ENCODE measurements at places on chromosomes 6 and 20. TPM values are rescaled to one million over a fixed set of nuclear protein-coding genes. Genes with fewer than 3 reads are reported as not detected.

GRIK2 gene
- not detected for total RNA-seq

NOX3 gene
- not detected for total RNA-seq

DDAH2 gene
- 4.8 TPM for total RNA-seq

SPATS1 gene
- not detected for total RNA-seq

C20orf204 gene
- total RNA-seq, result 5.5 TPM

NEURL2 gene
- total RNA-seq, result 2.4 TPM

FYN gene
- 331 TPM for total RNA-seq

CNKSR3 gene
- not detected for total RNA-seq

SMLR1 gene
- not detected for total RNA-seq

PIM1 gene
- total RNA-seq, result 153 TPM

DNA sequence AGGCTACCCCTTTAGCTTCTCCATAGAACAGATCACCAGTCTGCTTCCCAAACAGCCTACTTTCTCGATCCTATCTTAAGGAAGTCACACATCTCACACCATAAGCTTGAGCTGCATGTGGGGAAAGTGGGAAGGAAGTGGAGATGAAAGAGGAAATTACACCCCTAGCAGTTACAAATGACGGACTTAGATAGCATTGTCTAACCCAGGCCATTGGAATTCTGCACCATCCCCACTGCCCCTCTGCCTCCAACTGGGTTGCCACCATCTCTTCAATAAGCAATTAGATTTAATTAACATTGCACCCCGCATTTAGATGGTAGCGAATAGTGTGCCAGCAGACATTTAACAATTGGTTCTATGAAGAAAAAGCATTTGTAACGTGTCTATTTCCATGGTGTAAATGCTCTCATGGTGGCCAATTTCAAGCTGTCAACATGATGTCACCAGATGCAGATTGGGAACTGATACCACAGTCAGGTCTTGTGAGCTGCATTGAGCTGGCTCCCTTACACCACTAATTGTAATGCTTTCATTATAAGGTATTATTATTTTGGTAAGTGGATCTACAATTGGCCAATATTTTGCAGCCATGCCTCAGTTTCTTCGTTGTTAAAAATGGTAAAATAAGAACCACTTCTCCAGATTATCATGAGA is 124.7 kb downstream of the CD24 start:
- H3K27me3 ChIP-seq, result peaks cover 2% of the 10 kb centered on the region
- no peak overlapping the region for H3K4me3 ChIP-seq
- H3K36me3 ChIP-seq, result no peaks in the 10 kb centered on the region

GRCh38 chr20:58349570-58349969 is 39.5 kb upstream of the VAPB start:
- no peak for DNase-seq
- no peak overlapping the region for H3K4me3 ChIP-seq
- H3K27me3 ChIP-seq, result no peaks in the 10 kb centered on the region
- peaks cover 47% of the 10 kb centered on the region for H3K36me3 ChIP-seq
- H3K27ac ChIP-seq, result no peak overlapping the region

DNA sequence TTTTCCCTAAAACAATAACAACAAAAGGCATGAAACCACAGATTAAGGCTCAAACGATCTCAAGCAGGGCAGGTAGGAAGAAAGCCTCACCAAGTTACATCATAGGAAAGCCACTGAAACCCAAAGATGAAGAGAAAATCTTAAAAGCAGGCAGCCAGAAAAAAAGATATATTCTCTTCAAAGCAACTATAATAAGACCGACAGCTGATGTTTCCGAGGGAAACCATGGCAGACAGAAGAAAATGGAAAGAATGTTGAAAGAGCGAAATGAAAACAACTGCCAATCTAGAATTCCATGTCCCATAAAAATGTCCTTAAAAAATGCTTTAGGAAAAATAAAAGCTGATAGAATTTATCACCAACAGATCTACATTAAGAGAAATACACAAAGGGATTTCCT is 161.5 kb upstream of the THBS2 start:
- no peaks in the 10 kb centered on the region for H3K36me3 ChIP-seq
- H3K4me1 ChIP-seq, result no peaks in the 10 kb centered on the region
- no peaks in the 10 kb centered on the region for H3K27me3 ChIP-seq
- DNase-seq, result no peak

GRCh38 chr6:130494729-130495128 is 128.9 kb downstream of the TMEM200A start:
- peaks cover 12% of the 10 kb centered on the region for H3K36me3 ChIP-seq
- no peak for DNase-seq
- peaks cover 6% of the 10 kb centered on the region for H3K4me1 ChIP-seq
- H3K27ac ChIP-seq, result no peak overlapping the region

DNA sequence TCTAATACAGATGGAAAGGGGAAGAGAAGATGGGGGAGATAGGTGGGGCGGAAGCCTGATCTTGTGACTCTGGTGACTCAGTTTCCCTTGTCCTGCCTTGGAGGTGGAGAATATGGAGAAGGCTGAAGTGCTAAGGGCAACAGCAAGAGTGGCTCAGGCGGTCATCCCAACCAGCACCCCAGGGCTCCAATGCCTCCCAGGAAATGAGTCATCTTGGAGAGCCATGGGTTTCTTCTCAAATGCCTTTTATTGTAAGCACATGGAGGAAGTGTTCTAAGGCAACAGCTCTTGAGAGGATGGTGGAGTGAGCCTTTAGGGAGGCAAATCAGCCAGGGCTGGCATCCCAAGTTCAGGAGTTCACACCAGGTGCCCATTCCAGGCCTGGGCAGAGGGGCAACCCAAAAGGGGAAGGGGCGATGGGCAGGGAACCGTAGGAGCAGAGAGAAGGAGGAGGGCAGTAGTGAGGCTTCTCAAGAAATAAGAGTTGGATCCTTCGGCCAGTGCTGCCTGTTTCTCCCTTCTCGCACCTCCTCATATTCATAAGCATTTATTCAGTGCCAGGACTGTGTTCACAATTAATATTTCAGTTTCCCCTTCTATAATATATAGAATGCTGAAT is 13.2 kb upstream of the AHCY start:
- H3K27ac ChIP-seq, result no peak overlapping the region
- H3K27me3 ChIP-seq, result peaks cover 22% of the 10 kb centered on the region
- H3K4me1 ChIP-seq, result peaks cover 14% of the 10 kb centered on the region

GRCh38 chr20:47281376-47281775 is 75.1 kb downstream of the ZMYND8 start:
- H3K4me3 ChIP-seq, result no peak overlapping the region
- no peak for DNase-seq
- peaks cover 56% of the 10 kb centered on the region for H3K36me3 ChIP-seq

- H3K4me3 ChIP-seq, result no peak overlapping the region
- peaks cover 5% of the 10 kb centered on the region for H3K4me1 ChIP-seq
- H3K27me3 ChIP-seq, result no peaks in the 10 kb centered on the region
- no peak overlapping the region for H3K27ac ChIP-seq
- DNase-seq, result no peak
Observed at GRCh38 chr6:56664029-56664428, 21.3 kb upstream of the DST start.

DNA sequence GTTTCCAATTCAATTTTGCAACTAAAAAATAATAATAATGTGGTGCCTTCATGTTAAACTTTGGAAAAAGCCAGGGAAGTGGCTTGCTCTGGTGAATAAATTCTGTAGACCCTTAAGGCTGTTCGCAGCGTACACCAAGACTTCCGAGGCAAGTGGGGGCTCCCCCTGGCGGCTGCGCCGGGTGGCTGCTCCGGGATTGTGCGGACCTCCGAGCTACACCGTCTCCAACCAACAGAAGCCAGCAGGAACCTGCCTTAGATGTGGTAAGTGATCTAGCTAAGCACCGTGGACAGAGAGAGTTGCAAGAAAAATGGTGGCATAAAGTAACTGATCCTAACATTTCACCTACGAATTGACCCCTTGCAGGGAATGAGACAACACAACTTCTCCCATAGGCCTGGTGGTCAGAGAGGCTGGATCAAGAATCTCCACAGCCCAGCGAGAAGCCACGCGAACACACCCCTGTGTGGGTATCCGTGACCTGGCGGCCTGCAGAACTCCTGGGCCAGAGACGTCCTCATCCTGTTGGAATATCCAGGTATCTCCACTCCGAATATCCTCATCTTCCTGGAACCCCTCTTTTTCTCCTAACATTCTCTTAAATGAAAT is 69.6 kb downstream of the TBXT start:
- H3K27me3 ChIP-seq, result peaks cover 20% of the 10 kb centered on the region
- peak; percentile 83 for DNase-seq
- H3K4me1 ChIP-seq, result peaks cover 2% of the 10 kb centered on the region

DNA sequence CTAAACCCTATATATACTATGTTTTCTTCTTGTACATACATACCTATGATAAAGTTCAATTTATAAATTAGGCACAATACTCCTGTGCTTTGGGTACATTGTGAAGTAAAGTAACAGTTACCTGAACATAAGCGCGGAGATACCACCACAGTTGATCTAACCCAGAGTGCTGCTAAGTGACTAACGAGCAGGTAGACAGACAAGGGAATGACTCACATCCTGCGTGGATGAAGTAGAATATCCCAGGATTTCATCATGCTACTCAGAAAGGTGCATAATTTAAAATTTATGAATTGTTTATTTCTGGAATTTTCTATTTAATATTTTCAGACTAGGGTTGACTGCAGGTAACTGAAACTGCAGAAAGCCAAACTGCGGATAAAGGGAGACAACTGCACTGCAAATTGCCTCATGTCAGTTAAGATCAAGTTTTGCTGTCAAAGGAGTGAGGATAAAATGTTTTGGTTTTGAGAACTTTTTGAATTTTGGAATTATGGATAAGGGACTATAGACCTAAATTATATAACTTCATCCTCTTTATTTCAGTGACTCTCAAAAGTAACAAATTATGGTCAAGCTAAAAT is 14.4 kb downstream of the MKKS start:
- H3K4me1 ChIP-seq, result no peaks in the 10 kb centered on the region
- DNase-seq, result no peak
- no peaks in the 10 kb centered on the region for H3K27me3 ChIP-seq
- peaks cover 12% of the 10 kb centered on the region for H3K36me3 ChIP-seq
- H3K4me3 ChIP-seq, result no peak overlapping the region

DNA sequence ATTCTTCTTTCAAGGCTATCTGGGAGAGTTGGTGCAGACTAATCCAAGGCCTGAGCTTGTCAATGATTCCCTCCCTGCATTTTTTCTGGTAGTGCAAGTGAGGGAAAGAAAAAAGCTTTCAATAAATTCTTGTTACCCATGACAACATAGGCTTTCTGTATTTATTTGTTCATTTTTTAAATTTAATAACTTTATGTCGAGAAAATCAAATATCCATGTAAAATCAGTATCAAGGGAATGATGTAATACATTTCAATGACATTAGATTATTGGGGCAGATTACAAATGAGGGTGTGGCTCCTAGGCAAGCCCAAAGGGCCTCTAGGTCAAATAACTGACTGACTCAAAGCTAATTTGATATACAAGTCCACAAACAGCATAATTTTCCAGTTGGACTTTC is 104.0 kb downstream of the GJA1 start:
- no peak for DNase-seq
- no peaks in the 10 kb centered on the region for H3K36me3 ChIP-seq
- H3K4me1 ChIP-seq, result no peaks in the 10 kb centered on the region
- H3K27ac ChIP-seq, result no peak overlapping the region

- H3K27ac ChIP-seq, result no peak overlapping the region
- no peak overlapping the region for H3K4me3 ChIP-seq
- no peaks in the 10 kb centered on the region for H3K27me3 ChIP-seq
- H3K36me3 ChIP-seq, result peaks cover 8% of the 10 kb centered on the region
- H3K4me1 ChIP-seq, result no peaks in the 10 kb centered on the region
Observed at GRCh38 chr6:100504786-100505737, 40.3 kb upstream of the SIM1 start.

- H3K36me3 ChIP-seq, result no peaks in the 10 kb centered on the region
- H3K4me1 ChIP-seq, result peaks cover 3% of the 10 kb centered on the region
- no peak for DNase-seq
- no peak overlapping the region for H3K4me3 ChIP-seq
- no peak overlapping the region for H3K27ac ChIP-seq
Observed at GRCh38 chr20:15154070-15154469, 816.7 kb upstream of the FLRT3 start.

- H3K27me3 ChIP-seq, result peaks cover 8% of the 10 kb centered on the region
- H3K27ac ChIP-seq, result no peak overlapping the region
- no peak overlapping the region for H3K4me3 ChIP-seq
- no peaks in the 10 kb centered on the region for H3K36me3 ChIP-seq
- no peak for DNase-seq
Observed at GRCh38 chr6:167287513-167288048, 3.5 kb upstream of the UNC93A start.

GRCh38 chr20:6692566-6693173 is 74.8 kb upstream of the BMP2 start:
- no peaks in the 10 kb centered on the region for H3K27me3 ChIP-seq
- no peak for DNase-seq
- no peak overlapping the region for H3K27ac ChIP-seq

DNA sequence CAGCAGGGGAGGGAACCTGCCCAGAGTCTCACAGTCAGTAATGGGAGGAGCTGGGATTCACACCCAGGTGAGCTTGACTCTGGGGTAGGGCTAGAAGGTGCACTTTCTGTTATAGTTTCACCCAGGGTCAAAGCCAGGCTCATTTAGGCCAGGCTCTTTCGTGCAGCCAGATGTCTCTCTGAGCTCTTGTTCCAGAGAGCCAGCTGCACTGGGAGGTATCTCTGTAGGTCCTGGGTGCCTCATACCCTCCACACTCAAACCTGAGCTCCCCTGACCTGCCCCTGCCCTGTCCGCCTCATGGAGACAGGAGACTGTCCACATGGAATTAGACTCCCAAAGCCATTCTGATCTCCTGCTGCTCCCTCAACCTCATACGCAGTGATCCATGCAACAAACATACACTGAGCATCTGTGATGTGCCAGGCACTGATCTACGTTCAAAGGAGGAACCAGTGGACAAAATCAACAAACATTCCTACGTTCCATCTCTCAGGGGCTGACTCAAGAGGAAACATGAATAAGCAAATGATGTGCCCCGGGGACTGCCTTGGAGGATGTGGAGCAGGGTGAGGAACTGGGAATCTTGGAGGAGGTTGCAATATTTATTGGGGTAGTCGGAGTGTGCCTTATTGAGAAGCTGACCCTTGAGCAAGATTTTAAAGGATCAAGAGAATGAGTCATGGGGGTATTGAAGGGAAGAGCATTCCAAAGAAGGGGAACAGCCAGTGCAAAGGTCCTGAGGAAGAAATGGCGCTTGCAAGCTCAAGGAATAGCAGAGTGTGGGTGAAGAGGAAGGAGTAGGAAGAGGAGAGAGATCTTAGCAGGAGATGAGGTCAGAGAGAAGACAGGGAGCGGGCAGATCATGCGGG is 71.3 kb upstream of the TOX2 start:
- DNase-seq, result no peak
- H3K36me3 ChIP-seq, result no peaks in the 10 kb centered on the region
- peaks cover 58% of the 10 kb centered on the region for H3K4me1 ChIP-seq

GRCh38 chr6:33427585-33428223 is 7.8 kb downstream of the SYNGAP1 start:
- H3K4me3 ChIP-seq, result peak overlapping the region; percentile 92
- no peaks in the 10 kb centered on the region for H3K27me3 ChIP-seq
- DNase-seq, result peak; percentile 90

- no peak overlapping the region for H3K27ac ChIP-seq
- H3K27me3 ChIP-seq, result peaks cover 48% of the 10 kb centered on the region
- H3K4me3 ChIP-seq, result no peak overlapping the region
Observed at GRCh38 chr6:108442770-108443520, 117.8 kb upstream of the FOXO3 start.

GRCh38 chr20:51258582-51259165 is 235.8 kb upstream of the KCNG1 start:
- no peak overlapping the region for H3K4me3 ChIP-seq
- peaks cover 7% of the 10 kb centered on the region for H3K27me3 ChIP-seq
- no peak for DNase-seq
- no peak overlapping the region for H3K27ac ChIP-seq
